Colonic mucosa (tissue), 4 donors: ENCODE measurements at places on chromosomes 2 and 18. TPM values are rescaled to one million over a fixed set of nuclear protein-coding genes. Genes with fewer than 3 reads are reported as not detected.

Gene PLGLB2
- total RNA-seq, result 1.1 TPM

Gene TGIF1
- 68.0 TPM for total RNA-seq

Gene CHST9
- 0.32 TPM for total RNA-seq

Gene SOX11
- total RNA-seq, result 0.35 TPM

Gene LYPD1
- 0.66 TPM for total RNA-seq

Gene CNDP1
- 0.10 TPM for total RNA-seq

Gene FAM237A
- not detected for total RNA-seq
